Common myeloid progenitor, CD34-positive (primary cell): ENCODE measurements at places on chromosomes 11 and 22.

GRCh38 chr11:130330101-130330684, 15.5 kb upstream of the ZBTB44 start:
- no peak for DNase-seq

DNA sequence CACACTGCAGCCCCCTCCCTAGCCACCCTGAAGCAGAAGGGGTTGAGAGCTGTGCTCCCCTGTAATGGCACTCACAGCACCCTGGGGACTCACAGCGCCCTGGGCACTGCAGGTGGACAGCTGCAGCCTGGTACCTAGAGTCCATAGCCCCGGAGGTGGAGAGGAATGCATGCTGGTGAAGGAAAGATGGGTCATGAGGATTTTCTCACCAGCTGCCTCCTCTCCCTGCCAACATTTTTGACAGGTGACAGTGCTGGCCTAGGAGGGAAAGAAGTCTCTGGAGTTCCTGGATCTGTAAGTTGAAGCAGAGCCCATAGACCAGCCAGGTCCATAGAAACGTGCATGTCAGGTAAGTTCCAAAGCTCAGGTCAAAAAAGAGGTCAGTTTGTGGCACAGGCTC, 330.5 kb downstream of the TENM4 start:
- no peak for DNase-seq

DNA sequence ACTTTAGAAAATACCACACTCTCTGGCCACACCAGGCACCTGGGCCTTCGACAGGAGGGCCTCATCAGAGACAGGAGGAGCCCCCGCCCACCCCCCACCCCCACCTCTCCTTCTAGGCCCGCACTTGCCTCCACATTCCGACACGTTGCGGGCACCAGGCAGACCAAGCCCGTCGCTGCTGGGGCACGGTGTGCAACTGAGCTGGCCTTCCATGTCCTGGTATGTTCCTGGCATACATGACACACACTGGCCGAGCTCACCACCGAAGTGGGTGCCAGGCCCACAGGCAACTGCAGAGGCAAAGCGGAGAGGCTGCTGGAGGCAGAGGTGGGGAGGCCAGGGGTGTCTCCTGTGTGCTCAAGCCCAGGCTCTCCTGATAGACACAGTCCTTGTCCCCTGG, 27.0 kb upstream of the TTLL12 start:
- no peak for DNase-seq

DNA sequence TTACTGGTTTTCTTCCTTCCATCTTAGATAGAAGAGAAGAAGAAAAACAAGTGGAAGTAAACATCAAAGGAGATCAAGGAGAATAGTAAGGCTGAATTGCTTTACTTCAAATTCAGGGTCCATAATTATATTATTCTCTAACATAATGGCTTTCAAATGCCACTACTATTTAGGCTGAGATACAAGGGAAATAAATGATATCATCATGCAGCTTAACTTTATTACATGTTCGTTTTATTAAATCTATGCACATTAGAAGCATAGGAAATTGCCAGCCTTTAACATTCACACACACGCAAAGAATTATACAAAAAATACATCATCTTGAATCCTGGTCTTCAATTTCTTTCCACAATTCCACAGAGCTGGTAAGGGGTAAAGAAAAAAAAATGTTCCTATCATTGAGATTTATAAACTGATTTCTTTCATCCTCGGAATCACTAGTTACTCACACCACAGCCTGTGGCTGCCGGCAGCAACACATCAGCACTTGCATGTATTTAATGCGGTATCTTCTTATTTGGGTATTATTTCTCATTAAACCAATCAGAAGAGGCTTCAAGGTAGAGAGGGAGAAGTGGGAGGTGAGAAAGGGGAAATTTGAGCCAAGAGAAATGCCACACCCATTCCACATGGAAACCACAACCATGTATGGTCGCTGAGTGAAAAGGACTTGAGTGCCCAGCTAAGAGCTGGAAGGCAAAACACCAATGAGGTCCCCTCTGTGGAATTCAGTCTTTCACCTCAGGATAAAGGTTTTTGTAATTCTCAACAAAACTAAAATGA, 26.3 kb downstream of the SYTL2 start:
- DNase-seq: no peak

- DNase-seq: no peak
These were observed 230.2 kb upstream of the B3GAT1 start for GRCh38 chr11:134642206-134642605.

DNA sequence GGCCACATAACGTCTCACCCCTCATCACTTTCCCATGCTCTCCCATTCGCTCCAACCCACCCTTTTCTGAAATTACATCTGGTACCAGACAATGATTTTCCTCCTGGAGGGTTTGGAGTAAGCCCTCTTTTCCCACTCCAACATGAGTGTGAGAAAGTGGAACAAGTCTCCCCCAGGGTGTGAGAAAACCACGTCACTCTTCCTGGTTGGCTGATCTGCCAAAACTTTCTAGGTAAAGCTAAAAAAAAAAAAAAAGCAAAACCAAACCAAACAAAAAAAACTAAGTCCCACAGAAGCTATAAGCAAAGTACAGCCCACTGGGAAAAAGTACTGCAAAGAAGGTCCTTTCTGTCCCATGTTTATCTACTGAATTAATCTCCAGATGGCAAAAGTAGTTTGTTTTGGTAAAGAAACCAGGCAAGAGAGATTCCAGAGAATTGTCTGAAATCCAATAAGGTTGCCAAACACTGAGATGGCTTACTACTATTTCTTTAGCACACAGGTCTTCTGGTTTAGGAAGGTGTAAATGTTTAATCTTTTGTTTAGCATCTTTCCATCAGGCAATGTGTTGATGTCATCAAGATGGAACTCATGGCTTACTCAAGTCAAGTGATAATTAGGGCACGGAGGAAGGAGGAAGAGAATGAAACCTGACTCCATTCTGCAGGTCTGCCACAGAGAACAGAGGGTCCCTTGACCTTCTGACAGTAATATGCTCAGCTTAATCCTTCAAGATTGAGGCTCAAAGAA, 395.6 kb downstream of the LARGE1 start:
- no peak for DNase-seq

DNA sequence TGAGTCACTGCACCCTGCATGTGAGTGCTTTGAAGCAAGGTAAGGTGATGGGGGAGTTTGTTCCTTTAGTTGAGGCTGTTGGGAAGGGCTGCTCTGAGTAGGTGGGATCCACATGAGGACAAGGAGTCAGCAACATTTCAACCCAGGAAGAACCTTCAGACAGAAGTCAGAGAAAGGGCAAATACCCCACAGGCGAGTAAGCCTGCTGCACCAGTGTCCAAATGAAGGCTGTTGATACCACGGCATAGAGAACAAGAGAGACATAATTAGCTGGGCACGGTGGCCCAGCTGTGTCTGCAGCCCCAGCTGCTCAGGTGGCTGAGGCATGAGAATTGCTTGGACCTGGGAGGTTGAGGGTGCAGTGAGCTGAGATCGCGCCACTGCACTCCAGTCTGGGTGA, 54.3 kb upstream of the CLMP start:
- no peak for DNase-seq

DNA sequence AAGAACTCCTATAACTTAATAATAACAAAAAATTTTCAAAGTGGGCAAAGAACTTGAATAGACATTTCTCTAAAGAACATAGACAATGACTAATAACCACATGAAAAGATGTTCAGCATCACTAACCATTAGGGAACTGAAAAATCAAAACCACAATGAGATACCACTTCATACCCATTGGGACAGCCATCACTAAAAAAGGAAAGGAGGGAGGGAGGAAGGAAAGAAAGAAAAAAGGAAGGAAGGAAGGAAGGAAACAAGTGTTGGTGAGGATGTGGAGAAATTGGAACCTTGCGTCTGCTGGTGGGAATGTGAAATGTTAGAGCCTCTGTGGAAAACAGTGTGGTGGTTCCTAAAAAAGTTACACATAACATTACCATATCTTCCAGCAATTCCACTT, 55.8 kb downstream of the MS4A13 start:
- peak; percentile 8 for DNase-seq
